ENCODE measurements at places on chromosomes 5 and 9. TPM values are rescaled to one million over a fixed set of nuclear protein-coding genes. Genes with fewer than 3 reads are reported as not detected.

Gene BRINP1
- 3.3 TPM for total RNA-seq

Gene ATOX1
- total RNA-seq: 27.0 TPM

Gene GRIN3A
- total RNA-seq: not detected

Gene SLC22A4
- 7.3 TPM for total RNA-seq

Gene PRXL2C
- 14.3 TPM for total RNA-seq

Gene RLN2
- total RNA-seq: not detected

Gene ZDHHC11B
- not detected for total RNA-seq

Gene TBCA
- total RNA-seq: 210 TPM

Gene IL4
- not detected for total RNA-seq

Gene LPAR1
- 20.4 TPM for total RNA-seq

Gene FBXW5
- 77.5 TPM for total RNA-seq

Gene OR1L6
- total RNA-seq: not detected

Gene ZNF618
- 18.0 TPM for total RNA-seq

Gene MAMDC2
- 8.3 TPM for total RNA-seq

Gene SLC46A2
- total RNA-seq: not detected

Gene RAD23B
- total RNA-seq: 177 TPM

Gene PHF24
- total RNA-seq: 0.67 TPM

Gene SLC6A19
- total RNA-seq: not detected

Gene DCAF12
- 31.7 TPM for total RNA-seq

Gene PCDHGA2
- 1.3 TPM for total RNA-seq

Gene GRIA1
- not detected for total RNA-seq

Gene LVRN
- total RNA-seq: not detected

Gene ELAVL2
- 5.7 TPM for total RNA-seq

Gene NR5A1
- total RNA-seq: not detected

Gene PCDHB13
- 1.0 TPM for total RNA-seq

Gene SLC36A3
- total RNA-seq: not detected

Gene CNTNAP3
- 23.7 TPM for total RNA-seq

Gene SPEF2
- total RNA-seq: 3.5 TPM

Gene CDX1
- total RNA-seq: not detected

Gene PLEKHG4B
- 0.09 TPM for total RNA-seq

Gene KIF12
- total RNA-seq: 2.3 TPM

Gene PCA3
- not detected for total RNA-seq

Gene PITX1
- total RNA-seq: 21.3 TPM

Gene OBP2A
- not detected for total RNA-seq

Gene SLIT3
- total RNA-seq: 25.1 TPM

Gene SPINK6
- total RNA-seq: 4.8 TPM

Gene ANXA2R
- 1.0 TPM for total RNA-seq

Gene DRD1
- total RNA-seq: not detected

Gene ORM2
- not detected for total RNA-seq

Gene MOB3B
- 10.9 TPM for total RNA-seq

Gene IRX2
- 69.0 TPM for total RNA-seq

Gene TENT4A
- 18.3 TPM for total RNA-seq
